ENCODE measurements at places on chromosomes 11 and 22. TPM values are rescaled to one million over a fixed set of nuclear protein-coding genes. Genes with fewer than 3 reads are reported as not detected.

Gene NLRP14
- polyA plus RNA-seq = 0.20 TPM

Gene PYGM
- polyA plus RNA-seq = 3.8 TPM

GRCh38 chr22:32776802-32777201 lies 24.7 kb upstream of the TIMP3 start:
- no peak for DNase-seq

DNA sequence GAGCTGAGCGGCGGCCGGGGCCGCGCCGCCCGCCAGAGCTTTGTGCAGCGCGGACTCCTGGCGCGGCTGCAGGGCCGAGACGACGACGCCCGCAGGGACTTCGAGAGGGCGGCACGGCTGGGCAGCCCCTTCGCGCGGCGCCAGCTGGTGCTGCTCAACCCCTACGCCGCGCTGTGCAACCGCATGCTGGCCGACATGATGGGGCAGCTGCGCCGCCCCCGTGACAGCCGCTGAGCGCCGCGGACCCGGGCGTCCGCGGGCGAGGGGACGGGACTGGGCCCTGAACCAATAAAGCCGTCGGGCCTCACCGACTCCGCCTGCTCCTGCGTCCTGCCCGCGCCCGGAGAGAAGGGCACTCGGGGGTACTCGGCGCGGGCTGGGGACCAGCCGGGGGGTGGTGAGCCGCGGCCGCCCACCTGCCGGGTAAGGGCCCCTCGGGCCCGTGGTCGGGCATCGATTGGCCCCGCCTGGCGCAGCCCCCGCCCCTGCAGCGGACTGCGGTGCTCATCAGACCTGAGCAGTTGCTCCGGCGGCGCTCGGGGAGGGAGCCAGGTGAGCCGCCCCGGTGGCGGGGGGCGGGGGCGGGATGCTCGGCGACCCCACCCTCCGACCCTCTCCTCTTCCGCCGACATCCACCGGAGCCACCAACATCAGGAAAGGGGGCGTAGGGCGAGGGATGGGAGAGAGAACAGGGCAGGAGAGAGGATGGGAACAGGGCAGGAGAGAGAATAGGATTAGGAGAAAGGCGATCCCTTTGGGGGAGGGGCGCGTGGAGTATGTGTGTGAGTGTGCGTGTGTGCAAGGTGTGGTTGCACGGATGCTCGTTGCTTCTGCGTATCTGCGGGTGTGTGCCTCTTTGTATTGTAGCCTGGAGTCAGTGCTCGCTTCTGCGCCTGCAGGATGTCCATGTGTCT lies at the start of gene TMEM25:
Gene TMEM25 (plus strand): TSS at position 510 of the 914 bp plus-strand sequence. CDS start 610 bp downstream, outside the sequence.
- peak; percentile 72 for DNase-seq

DNA sequence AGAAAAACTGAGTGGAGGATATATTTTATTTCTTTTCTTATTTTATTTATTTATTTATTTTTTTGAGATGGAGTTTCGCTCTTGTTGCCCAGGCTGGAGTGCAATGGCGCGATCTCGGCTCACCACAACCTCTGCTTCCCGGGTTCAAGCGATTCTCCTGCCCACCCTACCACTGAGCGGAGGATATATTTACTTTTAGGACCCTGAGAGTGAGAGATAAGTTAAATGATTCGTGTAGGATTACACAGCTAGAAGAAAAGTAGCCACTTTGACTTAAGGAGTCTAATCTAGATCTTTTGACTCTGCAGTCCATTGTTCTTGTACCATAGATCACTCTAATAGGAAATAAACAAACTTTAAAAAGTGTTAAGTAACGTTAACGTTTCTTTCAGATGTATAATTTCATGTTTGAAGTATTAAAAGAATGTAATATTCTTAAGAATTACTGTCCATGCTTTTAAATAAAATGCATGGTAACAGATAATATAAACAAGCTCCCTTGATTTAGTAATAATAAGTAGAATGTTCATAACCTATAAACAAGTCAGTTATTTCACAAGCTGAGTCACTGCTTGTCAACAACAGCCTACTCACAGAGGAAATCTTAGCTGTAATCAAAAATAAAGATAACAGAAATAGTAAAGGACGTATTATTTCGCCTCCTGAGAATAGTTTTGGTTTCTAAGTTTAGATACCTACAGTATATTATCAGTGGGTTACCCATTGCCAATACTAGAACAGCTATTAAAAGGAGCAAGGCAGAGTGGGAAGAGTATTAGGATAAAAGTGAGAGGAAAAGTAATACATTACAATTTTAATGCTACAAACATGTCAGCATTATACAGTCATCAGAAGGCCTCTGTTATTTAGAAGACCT lies 18.6 kb downstream of the USP47 start:
- peak; percentile 37 for DNase-seq

DNA sequence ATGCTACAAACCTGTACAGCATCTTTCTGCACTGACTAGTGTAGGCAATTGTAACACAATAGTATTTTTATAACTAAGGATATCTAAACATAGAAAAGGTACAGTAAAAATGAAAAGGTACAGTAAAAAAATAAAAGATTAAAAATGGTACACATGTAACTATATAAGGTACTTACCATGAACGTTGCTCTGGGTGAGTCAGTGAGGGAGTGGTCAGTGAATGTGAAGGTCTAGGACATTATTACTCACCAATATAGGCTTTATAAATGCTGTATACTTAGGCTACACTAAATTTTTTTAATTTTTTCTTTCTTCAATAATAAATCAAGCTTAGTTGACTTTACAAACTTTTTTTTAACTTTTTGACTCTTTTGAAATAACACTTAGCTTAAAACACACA lies 59.9 kb downstream of the EIF3M start:
- DNase-seq = no peak

GRCh38 chr11:47907499-47907898 lies 59.3 kb upstream of the NUP160 start:
- DNase-seq = no peak

- DNase-seq = no peak
Measured at GRCh38 chr11:10663990-10664389, 29.6 kb downstream of the IRAG1 start.

GRCh38 chr22:23868580-23868979 lies 10.9 kb downstream of the SLC2A11 start:
- no peak for DNase-seq

GRCh38 chr11:122584670-122585069 lies 70.9 kb upstream of the UBASH3B start:
- no peak for DNase-seq

DNA sequence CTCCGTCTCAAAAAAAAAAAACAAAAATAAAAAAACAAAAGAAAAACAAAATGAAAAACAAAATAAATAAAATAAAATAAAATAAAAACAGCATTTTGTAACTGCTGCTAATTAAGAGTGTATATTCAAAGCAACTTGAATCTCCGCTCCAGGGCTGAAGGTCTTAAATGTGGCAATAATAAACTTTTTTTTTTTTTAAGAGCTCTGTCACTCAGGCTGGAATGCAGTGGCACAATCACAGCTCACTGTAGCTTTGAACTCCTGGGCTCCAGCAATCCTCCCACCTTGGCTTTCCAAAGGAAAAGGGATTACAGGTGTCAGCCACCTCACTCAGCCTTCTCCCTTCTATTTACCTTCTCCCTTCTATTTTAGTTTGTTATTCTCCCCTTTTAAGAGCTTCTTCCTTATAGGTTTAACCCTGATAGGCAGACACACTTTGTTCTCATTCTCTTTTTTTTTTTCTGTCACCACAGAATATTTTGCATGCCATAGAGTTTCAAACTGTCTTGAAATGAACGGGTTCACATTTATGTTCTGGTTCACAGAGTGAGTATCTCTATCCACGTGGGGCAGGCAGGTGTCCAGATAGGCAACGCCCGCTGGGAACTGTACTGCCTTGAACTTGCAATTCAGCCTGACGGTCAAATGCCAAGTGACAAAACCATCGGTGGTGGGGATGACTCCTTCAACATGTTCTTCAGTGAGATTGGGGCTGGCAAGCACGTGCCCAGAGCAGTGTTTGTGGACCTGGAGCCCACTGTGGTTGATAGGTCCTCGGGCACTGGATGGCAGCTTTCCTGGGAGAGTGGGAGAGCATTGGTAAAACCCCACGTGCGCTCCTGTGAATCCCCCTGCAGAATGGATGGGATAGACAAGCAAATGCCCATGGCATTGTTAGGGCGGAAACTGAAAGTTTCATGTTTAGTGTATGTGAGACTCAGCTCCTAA lies 19.4 kb downstream of the LRRC74B start:
- DNase-seq = no peak

GRCh38 chr11:117396970-117397369 lies 69.3 kb downstream of the CEP164 start:
- DNase-seq = no peak

- DNase-seq = no peak
Measured at GRCh38 chr11:64028398-64029115, 7.2 kb upstream of the FLRT1 start.
